Suppressor macrophage treated with lipopolysaccharide for 4 hours (primary cell): ENCODE measurements at places on chromosomes 12 and 14.

DNA sequence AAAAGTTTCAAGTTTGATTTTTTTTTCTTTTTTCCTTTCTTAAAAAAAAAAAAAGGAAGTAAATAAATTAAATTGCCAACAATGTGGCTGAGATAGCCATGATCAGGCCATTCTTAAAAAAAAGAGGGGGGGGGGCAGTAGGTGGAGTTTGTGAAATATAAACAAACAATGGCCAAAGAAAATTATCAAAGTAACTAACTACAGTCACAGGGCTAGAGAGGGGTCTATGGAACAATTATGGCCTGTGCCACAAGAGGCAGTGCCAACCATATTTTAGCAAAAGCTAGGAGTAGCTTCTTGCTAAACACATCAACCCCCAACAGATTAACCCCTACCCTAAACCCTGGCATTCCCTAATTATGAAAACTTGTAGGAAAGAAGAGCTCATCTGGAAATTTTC, 16.2 kb upstream of the SMARCC2 start:
- DNase-seq, result no peak

- no peak for DNase-seq
Measured at GRCh38 chr14:91371990-91372375, 45.6 kb downstream of the CCDC88C start.

DNA sequence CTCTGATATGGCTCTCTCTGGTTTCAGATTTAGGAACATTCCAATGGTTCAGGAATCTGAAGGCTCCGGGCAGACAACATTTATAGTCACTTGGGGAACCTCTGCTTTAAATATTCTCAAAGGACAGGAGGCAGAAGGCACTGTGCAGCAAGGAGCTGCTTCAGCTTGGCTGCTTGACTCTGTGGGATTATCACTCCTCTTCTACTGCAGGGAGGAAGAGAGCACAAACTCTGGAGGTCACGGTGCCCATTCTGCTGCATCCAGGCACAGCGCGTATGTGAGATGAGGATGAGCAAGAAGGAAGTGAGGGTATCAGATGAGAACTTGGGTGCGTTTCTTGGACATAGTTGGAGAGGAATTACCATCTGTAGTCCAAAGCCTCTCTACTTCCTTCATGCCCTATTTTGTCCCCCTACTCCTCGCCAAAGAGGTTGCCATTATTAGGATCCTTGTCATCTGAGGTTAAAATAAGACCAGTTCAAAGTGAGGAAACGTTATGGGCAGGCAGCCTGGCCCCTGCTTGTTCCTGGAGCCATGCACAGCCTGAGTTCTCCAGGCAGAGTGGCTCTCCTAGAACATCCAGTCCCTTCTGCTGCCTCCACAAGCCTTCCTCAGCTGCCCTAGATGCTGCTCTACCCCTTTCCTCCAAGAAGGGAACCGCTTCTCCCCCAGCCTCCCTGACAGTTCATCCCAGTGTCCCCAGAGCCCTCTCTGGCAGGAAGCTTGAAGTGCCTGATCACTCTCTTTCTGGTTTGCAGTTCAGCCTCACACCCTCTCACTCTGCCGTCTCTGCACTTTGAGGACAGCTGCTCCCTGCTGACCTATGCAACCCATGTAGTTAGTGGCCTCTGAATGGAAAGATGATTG, 12.5 kb downstream of the FGF6 start:
- no peak for DNase-seq

GRCh38 chr12:13816394-13816793, 165.0 kb downstream of the GRIN2B start:
- DNase-seq, result no peak

DNA sequence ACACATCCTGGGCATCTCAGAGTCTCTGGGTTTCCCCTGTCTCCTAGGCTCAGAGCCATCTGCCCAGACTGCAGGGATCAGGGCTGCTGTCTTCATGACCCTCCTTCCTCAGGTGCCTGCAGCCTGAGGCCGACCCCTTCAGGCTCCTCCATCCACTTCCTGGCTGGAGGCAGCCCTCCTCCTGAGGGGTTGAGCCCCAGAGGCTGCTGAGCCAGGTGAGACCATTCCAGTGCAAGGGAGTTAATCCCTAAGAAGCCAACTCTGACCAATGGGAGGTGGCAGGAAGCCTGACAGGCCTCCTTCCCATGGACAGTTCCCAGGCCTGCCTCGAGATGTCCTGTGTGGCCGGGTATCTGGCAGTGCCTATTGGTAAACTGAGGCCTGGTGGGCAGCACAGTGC, 8.4 kb upstream of the PPP4R4 start:
- DNase-seq, result no peak

- no peak for DNase-seq
Measured at GRCh38 chr12:15423629-15424028, 101.3 kb downstream of the PTPRO start.

DNA sequence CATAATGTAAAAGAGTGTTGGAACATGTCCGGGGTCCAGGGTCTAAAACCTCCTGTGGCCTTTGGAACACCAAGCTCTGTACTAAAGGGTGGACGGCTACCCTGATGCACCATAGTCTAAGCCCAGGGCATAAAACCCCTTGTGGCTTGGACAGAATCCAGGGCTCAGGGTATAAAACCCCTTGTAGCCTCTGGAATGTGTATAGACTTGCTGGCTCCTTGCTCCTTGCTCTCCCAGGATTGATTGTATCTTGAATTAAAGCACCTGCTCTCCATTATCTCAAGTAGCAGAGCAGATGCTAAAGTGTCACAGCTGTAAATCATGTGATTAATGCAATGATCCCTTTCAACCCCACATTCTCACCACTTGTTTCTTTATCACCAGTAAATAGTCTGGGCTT, 556.5 kb downstream of the LRFN5 start:
- no peak for DNase-seq
